CD4-positive, alpha-beta T cell treated with Interleukin-17A for 4 hours (primary cell): ENCODE measurements at places on chromosomes 5 and 9.

DNA sequence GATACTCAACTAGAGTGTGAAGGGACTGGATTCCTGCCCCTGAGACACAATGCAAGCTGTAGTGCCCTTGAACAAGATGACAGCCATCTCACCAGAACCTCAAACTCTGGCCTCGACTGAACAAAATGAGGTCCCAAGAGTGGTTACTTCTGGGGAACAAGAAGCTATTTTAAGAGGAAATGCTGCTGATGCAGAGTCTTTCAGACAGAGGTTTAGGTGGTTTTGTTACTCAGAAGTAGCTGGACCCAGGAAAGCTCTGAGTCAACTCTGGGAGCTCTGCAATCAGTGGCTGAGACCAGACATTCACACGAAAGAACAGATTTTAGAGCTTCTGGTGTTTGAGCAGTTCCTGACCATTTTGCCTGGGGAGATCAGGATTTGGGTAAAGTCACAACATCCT is 2.4 kb downstream of the ZNF483 start:
- no peak for DNase-seq

DNA sequence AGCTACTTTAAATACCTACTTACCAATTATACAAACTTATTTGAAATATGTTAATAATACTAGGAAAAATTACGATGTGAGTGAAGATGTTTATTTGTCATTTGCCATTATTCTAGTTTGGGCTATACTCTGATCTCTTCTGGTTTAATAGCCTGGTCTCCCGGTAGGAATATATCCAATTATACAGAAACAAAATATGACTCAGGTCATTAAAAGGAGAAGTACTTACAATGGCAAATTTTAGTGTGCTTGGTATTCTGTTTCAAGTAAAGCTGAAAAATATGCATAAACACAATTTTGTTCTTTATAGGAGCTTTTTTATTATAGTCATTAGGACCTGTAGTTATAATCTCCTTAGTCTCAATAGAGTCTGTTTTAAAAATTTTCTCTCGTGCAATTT is 176.8 kb downstream of the SLCO4C1 start:
- no peak for DNase-seq

DNA sequence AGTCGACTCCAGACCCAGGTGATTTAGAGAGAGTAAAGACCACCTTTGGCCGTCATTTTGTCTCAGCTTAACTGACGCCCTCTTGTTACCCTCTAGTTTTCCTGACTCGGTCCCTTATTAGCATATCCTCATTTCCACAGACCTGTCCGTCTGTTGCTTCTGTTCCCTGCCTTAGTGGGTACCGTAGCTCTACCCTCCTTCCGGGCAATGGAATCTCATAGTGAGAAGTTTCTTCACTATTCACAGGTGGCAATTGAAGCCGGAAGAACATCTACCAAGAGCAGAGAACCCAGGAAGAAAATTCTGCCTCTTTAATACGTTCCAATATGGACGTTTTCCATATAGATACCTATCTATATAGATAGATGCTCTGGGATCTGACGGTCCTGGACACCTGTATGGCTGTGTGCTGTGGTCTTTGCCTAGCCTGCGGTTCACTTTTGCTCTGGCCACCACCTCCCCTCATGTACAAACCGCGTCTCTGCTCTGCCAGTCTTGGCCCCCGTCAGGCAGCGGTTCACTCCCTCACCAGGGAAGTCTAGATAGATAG is 652 bp upstream of the TMEM161B start:
- peak; percentile 33 for DNase-seq

GRCh38 chr9:1829719-1830118 is 185.4 kb upstream of the SMARCA2 start:
- no peak for DNase-seq

- no peak for DNase-seq
Observed at GRCh38 chr9:115640887-115641286, 512.7 kb upstream of the PAPPA start.

DNA sequence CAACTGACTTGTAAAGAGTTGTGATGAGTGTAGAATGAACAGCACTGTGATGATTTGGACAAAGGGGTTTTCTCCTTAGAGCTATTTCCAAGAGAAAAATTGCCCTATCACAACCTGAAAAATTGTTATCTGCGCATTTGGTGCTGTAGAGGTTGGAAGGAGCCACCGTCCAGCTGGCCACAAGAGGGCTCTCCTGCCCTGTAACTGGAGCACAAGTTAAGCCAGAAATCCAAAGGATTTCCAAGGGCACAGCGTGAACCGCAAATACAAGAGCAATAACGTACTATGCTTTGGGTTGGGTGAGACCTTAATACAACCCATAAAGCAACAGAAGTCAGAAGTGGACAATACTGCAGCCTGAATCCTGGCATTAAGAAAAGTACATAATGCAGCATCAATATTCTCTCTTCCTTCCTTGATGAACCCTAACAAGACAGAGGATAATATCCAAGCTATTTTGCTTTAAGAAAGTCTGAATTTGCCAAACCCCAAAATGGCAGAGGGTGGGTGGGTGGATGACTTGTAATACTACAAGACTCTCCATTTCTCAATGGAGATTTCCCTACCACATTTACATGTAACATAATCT is 56.8 kb upstream of the SMIM32 start:
- DNase-seq = no peak

DNA sequence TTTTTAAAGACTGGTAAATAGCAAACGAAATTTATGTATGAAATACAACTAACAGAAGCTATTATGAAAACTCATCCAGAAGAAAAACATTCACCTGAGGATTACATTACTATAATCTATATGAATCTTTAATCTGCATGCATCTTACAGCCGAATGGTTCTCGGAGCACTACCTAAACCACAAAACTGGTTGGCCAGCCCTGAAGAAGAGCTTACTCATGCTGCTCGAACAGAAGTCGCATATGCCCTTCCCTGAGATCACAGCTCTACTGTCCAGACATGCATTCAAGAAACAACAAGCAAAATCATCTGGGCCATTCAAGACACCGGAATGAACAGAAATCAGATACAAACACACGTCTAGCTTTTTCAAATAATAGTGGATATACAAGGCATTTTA is 931.0 kb upstream of the DMAC1 start:
- DNase-seq = no peak

DNA sequence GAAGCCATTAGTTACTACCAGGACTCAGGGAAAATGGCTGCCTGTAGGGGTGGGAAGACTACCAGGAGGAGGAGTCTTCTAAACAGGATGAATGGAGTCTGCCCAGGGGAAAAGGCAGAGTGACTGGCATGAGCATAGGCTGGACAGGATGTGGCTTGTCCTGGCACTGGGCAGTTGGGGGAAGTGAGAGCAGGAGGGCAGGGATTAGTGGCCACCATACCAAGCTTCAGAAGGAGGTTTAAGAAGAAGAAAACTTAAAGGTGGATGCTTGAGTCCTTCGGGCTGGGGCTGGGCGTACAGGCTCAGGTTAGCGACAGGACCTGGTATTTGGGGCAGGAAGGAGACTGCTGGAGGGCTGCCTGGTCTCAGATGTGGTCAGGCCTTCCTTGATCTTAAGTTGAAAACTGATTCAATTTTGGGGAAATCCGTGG is 5.0 kb upstream of the NSD1 start:
- DNase-seq = peak; percentile 54

GRCh38 chr9:134627417-134628353 is 13.9 kb upstream of the COL5A1 start:
- DNase-seq = no peak

GRCh38 chr5:178839319-178839704 is 20.4 kb upstream of the ZNF354B start:
- DNase-seq = peak; percentile 65

- DNase-seq = no peak
Observed at GRCh38 chr5:67031692-67032091, 164.9 kb downstream of the CD180 start.

DNA sequence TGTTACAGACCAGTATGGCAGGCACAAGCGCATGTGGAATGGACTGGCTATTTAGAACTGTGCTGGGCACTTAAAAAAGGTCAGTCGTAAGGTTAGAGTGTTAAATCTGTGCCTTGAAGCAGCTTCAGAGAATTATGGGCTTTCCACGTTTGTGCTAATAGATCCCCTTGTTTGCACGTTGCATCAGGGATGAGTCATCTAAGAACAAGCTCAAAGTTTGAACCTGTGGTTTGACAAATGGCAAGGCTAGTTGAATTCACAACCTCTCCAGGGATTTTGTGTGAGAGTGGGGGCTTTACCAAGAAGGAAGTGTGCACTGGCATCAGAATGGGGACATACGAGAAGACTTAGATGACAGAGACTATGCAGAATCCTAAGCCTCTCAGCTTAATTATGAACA is 249.6 kb downstream of the IRX1 start:
- DNase-seq = no peak
